ENCODE measurements at places on chromosomes 16 and 17.

- no peak for DNase-seq
These were observed 242.3 kb downstream of the SEC14L1 start for GRCh38 chr17:77382966-77383612.

- no peak for DNase-seq
These were observed 896.8 kb downstream of the CDH11 start for GRCh38 chr16:64225036-64225435.

- DNase-seq = no peak
These were observed 2.8 kb upstream of the STAT5A start for GRCh38 chr17:42285346-42286050.

DNA sequence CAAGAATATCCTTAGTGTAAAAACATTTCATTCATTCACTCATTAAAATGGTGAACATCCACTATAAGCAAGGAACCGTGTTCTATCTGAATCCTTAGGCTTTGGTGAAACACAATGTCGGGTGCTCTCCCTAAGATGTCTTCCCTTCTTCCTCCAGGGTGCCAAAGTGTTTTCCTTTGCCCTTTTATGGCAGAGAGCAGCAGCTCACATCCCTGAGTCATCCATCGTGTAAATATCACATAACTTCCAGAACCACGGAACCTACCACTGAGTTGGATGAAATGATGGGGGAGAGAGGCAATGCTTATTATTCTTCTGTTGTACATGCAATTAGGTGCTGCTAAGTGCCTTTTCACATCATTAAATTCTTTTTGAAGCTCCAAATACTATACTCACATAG lies 50.2 kb downstream of the DNAH3 start:
- DNase-seq = no peak

- no peak for DNase-seq
These were observed 5.7 kb downstream of the METRNL start for GRCh38 chr17:83085103-83085502.

DNA sequence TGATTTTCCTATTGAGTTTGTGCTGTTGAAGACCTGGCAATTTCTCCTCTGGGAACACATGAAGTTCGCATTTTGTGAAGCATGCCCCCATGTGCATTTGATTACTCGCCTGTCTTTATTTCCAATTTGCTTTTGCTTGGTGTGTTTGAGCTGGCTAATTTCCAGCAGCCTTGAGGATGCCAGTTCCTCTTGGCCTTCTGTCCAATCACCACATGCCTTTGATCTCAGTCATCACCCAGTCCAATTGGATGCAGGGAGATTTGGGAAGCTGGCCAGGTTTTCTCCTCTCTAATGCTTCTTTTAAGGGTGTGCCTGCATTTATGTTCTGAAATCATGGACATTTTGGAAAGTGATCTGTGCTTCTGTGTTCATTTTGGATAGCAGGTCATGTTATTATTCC lies 3.8 kb upstream of the TMEM100 start:
- no peak for DNase-seq

DNA sequence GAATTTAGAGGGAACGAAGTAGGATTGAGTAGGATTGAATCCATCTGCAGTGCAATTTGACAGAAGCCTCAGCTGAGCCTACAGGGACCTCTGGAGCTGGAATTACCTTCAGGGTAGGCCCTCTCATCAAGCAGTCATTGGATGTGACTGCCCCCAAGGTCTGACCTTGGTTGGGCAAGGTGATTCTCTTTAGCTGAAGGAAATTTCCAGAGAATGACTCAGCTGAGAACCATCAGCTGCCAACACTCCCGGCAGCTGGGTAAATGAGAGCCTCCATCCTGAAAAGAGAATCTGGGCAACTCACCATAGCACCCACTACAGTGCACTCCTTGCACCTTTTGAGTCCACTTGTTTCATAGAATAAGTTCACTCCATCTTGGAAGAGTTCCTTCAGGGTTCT lies 113.5 kb upstream of the MED13 start:
- DNase-seq = no peak

GRCh38 chr16:89711601-89712273 lies 9.0 kb downstream of the VPS9D1 start:
- DNase-seq = no peak

GRCh38 chr16:83023640-83024039 lies 396.9 kb downstream of the CDH13 start:
- DNase-seq = no peak

DNA sequence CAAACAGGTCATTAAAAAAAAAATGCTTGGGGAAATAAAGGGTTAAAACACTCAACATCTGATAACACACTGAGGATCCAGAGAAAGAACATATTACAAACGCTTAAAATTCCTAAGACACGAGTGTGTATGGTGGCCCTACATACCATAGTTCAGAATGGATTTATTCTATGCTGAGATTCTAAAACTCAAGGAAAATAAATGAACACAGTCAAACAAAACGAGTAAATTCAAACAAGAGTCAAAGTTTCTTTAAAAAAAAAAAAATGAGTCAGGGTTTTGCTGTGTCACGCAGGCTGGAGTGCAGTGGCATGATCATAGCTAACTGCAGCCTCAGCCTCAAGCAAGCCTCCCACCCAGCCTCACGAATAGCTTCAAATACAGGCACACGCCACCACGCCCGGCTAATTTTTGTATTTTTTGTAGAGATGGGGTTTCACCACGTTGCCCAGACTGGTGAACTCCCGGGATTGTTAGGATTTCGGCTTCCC lies 17.4 kb downstream of the CRK start:
- DNase-seq = no peak

DNA sequence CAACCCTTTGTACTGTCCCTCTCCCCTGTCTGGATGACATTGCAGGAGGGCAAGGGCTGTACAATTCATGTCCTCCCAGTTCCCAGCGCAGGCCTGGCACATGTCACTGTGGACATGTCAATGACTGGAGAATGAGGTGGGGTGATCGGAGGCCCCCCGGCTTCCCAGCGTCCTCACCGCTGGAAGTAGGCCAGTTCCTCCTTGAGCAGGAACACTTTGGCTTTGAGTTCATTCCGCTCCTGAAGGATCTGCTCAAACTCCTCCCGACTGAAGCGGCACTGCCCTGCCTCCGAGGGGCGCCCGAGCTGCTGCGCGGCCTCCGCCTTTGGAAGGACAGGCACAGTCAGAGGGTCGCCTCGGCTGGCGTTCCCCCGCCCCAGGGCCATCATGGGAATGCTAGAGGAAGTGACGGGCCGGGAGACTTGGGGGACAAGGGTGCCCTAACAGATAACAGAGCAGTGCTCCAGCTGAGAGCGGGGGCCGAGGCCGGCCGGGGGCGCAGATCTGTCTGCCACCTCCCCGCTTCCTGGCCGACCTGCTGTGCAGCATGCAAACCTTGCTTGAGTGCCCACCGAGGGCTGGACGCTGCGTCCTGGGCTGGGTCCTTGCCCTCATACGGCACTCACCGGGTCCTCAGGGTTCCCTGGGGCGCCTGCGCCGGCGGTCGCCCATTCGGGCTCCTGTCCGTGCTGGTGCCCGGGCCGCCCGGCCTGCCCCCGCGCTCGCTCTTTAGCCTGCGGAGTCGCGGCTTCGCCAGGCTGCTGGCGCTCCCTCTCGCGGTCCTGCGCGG lies 1.3 kb downstream of the RILP start:
- DNase-seq = peak; percentile 55

DNA sequence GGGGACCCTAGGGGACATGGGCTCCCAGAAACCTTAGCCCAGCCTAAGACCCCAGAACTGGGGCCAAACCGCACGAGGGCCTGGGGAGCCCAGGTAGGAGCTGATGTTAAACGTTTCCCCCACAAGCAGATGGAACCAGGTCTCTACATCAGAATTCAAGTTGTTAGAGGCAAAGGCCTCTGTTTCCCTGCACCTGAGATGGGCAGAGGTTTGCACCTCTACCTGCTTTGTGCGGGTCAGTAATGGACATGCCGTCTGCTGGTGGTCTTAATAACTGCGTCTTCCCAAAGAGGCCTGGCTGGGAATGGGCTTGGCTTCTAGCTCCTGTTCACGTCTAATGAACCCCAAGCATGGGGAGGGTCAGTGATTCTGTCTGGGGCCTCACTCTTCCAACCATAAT lies 79.1 kb downstream of the NDE1 start:
- no peak for DNase-seq

DNA sequence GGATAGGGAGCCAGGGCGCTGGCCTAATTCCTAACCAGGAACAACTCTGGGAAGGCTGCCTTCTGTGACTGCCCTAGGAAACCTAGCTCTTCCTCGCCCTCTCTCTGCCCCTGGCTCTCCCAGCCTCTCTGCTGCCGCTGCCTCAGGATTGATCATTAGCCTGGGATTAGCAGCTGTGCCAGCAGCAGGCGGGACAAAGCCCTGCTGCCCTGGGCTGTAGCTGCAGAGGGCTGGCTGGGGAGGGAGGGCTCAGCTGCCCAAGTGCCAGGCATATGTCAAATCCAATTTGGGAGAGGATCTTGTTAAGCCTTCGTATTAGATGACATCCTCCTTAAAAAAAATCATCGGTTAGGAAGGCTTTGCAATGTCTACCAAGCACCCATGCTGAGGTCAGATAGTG lies 144.8 kb upstream of the CCL2 start:
- DNase-seq = no peak

- DNase-seq = no peak
These were observed 62.4 kb downstream of the STX8 start for GRCh38 chr17:9513266-9513665.

DNA sequence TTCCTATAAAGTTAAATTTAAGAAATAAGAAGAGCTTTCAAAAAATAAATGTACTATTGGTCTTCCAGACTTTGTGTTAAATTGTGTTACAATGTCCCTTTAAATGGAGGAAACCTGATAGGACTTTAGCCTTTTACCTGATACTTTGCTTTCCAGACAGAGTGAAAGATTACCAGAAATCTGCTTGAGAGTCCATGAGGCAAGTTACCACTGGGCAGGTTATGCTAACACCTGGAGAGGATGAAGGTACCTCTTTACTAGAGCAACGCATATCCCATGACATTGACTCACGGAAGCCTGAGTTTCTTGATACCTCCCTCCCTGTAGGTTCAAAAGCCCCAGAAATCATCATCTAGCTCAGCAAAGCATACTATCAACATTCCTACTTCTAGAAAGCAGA lies 143.9 kb upstream of the C17orf78 start:
- no peak for DNase-seq

GRCh38 chr17:9324864-9325263 lies 250.8 kb downstream of the STX8 start:
- no peak for DNase-seq

- DNase-seq = no peak
These were observed 8.4 kb downstream of the CBX4 start for GRCh38 chr17:79830763-79831264.

DNA sequence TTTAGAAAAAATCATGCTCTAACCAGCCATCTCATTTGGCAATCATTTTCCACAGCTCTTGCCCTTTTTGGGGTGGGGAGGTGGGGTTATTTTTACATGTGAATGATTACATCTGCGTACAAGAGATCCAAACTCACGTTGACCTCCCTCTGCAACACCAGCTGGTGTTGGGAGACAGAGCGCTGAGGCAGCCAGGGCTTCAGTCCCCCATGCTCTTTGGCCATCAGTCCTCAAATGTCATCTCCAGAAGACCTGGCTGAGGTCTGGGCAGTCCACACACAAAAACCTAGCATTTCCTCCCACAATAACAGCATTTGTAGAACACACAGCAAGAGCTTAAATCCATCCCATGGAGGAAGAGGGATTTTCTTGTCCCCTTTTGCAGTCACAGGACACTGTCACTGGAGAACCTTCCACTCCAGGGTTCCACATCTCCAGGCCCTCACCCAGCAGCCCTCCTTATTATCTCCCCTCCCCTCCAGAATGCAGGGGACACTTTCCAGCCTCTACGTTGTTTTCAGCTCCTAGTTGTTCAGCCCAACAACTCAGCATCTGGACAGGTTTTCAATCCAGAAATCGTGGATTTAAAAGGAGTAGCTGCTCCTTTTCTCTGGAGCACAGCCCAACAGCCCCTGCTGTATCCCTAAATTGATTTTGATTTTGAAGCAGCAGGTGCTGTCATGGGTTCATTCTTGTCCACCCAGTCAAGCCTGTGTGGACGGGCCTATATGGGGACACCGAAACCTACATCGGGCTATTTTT lies 21.1 kb downstream of the MEOX1 start:
- DNase-seq = no peak

- no peak for DNase-seq
These were observed 51.8 kb downstream of the MYH3 start for GRCh38 chr17:10605221-10605783.

- no peak for DNase-seq
These were observed 27.4 kb upstream of the ZNF423 start for GRCh38 chr16:49883076-49884014.

DNA sequence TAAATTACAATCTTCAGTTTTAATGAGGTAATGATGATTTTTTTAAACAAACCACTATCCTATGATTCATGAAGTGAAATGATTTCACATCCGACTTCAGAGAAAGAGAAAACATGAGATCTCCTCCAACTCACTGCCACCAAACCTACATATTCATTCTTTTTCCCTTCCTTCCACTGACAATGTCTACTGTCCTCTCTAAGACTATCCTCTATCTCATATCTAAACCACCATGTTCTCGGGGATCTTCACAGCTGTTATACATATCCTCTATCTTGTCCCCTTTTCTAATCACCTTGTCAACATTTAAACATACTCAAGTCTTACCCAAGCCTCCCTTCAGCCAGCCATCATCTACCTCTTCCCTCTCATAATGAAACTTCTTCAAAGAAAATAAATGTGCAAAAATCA lies 53.5 kb downstream of the SMURF2 start:
- no peak for DNase-seq

DNA sequence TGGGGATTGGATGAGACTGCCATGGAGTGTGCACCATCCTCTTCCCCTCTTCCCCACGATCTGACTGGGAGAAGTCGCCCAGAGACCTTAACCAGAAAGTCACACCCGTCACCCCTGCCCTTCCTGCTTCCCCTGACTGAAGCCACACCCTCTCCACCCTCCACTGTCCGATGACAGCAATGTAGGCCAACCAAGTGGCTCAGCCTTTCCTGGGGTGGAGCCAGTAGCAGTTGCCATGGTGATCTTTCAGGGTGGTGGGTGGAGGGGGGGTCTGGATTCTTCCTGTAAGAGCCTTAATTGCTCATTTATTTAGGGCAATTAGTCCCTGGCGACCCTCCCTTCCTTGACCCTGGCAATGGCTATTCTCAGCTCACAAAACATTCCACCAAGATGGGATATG lies 37.5 kb upstream of the PHB1 start:
- DNase-seq = no peak

GRCh38 chr16:24858219-24859041 lies 12.7 kb downstream of the SLC5A11 start:
- no peak for DNase-seq
